ENCODE measurements at places on chromosomes 16 and 17. TPM values are rescaled to one million over a fixed set of nuclear protein-coding genes. Genes with fewer than 3 reads are reported as not detected.

CDH1 gene
- 1.1 TPM for total RNA-seq

NPIPA3 gene
- total RNA-seq: 12.8 TPM

RPL27 gene
- total RNA-seq: 535 TPM

CMTM3 gene
- total RNA-seq: 20.7 TPM

MT1E gene
- total RNA-seq: 106 TPM

ZFP1 gene
- total RNA-seq: 14.6 TPM

DNA sequence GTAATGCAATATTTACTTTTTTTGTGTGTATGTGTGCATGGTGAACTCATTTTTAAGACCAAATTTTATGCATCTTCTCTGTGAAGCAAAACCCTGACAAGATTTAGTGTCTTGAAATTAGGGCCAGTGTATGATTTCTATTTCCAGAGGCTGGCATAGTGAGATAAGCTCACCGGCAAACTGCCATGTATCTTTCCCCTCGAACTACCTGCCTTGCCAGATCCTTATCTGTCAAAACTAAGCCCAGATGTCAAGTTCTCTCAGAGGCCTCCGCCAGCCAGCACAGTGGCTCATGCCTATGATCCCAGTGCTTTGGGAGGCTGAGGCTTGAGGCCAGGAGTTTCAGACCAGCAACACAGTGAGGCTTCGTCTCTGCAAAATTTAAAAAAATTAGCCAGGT, 10.0 kb downstream of the USP32 start:
- DNase-seq: no peak

DNA sequence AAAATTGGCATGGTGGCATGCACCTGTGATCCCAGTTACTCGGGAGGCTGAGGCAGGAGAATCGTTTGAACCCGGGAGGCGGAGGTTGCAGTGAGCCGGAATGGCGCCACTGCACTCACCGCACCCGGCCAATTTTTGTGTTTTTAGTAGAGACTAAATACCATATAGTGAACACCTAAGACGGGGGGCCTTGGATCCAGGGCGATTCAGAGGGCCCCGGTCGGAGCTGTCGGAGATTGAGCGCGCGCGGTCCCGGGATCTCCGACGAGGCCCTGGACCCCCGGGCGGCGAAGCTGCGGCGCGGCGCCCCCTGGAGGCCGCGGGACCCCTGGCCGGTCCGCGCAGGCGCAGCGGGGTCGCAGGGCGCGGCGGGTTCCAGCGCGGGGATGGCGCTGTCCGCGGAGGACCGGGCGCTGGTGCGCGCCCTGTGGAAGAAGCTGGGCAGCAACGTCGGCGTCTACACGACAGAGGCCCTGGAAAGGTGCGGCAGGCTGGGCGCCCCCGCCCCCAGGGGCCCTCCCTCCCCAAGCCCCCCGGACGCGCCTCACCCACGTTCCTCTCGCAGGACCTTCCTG, at the start of gene HBQ1:
TSS of gene HBQ1 (plus strand) at position 359 of the 575 bp plus-strand sequence. CDS start at position 387, 28 bp downstream.
- no peak for DNase-seq

- DNase-seq: no peak
Observed at GRCh38 chr17:60231691-60232090, 81.9 kb downstream of the CA4 start.

GRCh38 chr17:82349287-82349701, 9.8 kb upstream of the TEX19 start:
- DNase-seq: no peak

GRCh38 chr17:2393954-2394749, 6.7 kb downstream of the MNT start:
- no peak for DNase-seq

DNA sequence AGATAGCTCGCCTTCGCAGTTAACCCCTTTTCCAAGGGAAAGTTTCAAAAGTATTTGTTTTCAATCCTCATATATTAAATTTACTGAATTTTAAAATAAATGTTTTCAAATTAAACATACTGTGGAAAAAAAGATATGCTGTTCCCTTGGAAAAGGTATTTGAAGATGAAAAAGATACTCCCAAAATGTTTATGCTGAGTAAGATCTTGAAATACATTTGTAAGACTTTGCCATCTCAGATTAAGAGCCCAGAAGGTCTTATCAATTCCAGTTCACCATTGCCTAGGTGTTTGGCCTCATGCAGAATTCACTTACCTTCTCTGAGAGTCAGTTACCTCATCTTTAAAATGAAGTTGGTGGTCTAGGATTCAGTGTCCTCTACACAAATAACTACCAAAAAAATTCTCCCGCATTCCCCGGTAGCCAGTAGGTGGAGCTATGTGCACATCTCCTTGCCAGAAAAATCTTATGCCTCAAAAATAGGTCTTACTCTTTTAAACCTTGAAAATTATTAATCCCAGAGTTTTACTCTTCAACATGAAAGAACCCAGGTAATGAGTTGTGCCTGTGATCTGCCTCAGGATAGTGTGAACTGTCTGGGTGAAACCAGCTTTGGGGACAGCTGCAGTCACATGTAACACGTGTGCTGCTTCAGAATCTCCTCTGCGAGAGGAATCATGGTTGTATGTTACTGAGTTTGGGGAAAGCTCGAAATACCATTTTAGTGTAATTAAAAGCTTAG, 178.3 kb downstream of the MRTFB start:
- DNase-seq: no peak

- no peak for DNase-seq
Observed at GRCh38 chr17:2691965-2692780, 19.4 kb downstream of the CLUH start.

DNA sequence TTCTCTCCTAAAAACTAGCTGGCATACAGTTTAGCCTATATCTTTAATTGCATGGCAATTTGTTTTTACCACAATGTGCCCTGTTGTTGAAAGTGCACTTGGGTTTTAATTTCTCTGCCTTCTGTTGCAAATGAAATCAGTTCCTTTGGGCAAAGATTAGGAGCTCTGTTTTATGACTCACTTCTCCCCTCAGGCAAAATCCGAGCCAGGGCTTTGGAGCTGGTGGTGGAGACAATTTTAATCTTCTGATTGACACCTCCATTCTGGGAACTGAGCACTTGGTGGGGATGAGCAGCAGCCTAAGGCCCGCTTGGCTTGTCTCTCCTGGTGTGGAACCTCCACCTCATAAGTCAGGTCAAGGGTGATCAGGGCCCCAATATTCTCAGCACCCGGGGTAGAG, 13.3 kb upstream of the MYH8 start:
- DNase-seq: no peak

- DNase-seq: no peak
Observed at GRCh38 chr17:69430488-69430887, 16.0 kb downstream of the MAP2K6 start.

Measured in thoracic aorta (tissue), 2 donors.